ENCODE measurements at places on chromosomes 6 and 20. TPM values are rescaled to one million over a fixed set of nuclear protein-coding genes. Genes with fewer than 3 reads are reported as not detected.

PGBD1 gene
- total RNA-seq, result 2.5 TPM

CUL7 gene
- 22.3 TPM for total RNA-seq

OR12D3 gene
- not detected for total RNA-seq

SRMS gene
- total RNA-seq, result not detected

SPTLC3 gene
- 3.7 TPM for total RNA-seq

HDGFL1 gene
- not detected for total RNA-seq

GRM1 gene
- 0.25 TPM for total RNA-seq

CPXM1 gene
- 158 TPM for total RNA-seq

GFRAL gene
- not detected for total RNA-seq

DEFB132 gene
- not detected for total RNA-seq

RNF114 gene
- 163 TPM for total RNA-seq

REV3L gene
- total RNA-seq, result 10.1 TPM

SLC26A8 gene
- not detected for total RNA-seq

FHL5 gene
- not detected for total RNA-seq

OPRL1 gene
- 0.33 TPM for total RNA-seq

PI16 gene
- not detected for total RNA-seq

STMN3 gene
- total RNA-seq, result 69.0 TPM

SIRPB2 gene
- total RNA-seq, result not detected

JPH2 gene
- total RNA-seq, result 0.33 TPM

PARD6B gene
- 5.1 TPM for total RNA-seq

PPP1R14C gene
- total RNA-seq, result 11.9 TPM

SPATS1 gene
- total RNA-seq, result not detected

PLCB4 gene
- total RNA-seq, result 34.4 TPM

ZKSCAN3 gene
- total RNA-seq, result 3.2 TPM

CFB gene
- total RNA-seq, result 0.33 TPM

PRL gene
- not detected for total RNA-seq

GLP1R gene
- total RNA-seq, result not detected

TMEM200A gene
- 4.9 TPM for total RNA-seq

RGS17 gene
- total RNA-seq, result 5.2 TPM

KCNK17 gene
- not detected for total RNA-seq

MLN gene
- total RNA-seq, result not detected

LAMA5 gene
- total RNA-seq, result 226 TPM

OXT gene
- total RNA-seq, result not detected

SIM1 gene
- 3.3 TPM for total RNA-seq

MYH7B gene
- total RNA-seq, result 0.76 TPM

PCSK2 gene
- not detected for total RNA-seq

SLCO4A1 gene
- total RNA-seq, result 2.2 TPM

PKIB gene
- 15.2 TPM for total RNA-seq

CCR6 gene
- not detected for total RNA-seq

All from mesangial cell (primary cell).